Thyroid gland (tissue), 4 donors: ENCODE measurements at places on chromosomes 3 and 15.

GRCh38 chr3:50519471-50520089 lies 16.1 kb upstream of the CACNA2D2 start:
- DNase-seq: peak; percentile 83

DNA sequence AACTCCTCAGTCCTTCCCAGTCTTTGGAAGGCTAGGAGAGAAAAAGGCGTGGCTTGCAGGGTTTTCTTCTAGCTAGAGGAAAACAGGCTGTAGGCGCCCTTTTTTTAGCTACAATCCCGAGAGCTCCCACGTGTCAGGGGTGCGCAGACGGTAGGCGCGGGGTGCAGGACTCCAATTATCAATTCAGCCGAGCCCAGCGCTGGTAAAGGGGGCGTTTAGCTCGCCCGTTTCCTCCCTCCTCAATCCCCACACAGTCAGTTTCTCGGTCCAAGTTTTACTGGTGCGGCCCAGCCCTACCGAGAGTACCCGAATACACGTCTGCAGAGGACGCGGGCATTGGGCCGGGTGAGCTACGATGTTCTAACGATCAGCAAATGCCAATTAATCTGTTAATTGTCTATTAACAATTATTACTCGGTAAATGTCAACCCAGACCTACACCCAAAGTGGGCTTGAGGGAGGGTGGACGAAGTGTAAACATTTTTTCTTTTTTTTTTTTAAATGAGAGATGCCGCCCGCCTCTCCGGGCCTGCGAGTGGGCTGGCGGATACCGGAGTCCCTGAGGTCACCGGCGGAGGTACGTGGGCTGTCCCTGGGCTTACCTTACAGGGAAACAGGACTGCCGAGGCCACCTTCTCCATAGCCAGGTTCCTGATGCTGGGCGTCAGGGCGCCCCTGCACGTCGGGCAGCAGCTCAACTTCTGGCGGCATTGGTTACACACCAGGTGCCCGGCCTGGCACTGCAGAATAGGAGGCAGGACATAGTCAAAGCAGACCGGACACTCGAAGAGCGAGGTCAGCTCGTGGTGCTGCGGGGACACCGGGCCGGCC lies 923 bp downstream of the SIAH2 start:
- DNase-seq: peak; percentile 61

- no peak for DNase-seq
Observed at GRCh38 chr15:90030376-90030775, 29.3 kb downstream of the ZNF710 start.

DNA sequence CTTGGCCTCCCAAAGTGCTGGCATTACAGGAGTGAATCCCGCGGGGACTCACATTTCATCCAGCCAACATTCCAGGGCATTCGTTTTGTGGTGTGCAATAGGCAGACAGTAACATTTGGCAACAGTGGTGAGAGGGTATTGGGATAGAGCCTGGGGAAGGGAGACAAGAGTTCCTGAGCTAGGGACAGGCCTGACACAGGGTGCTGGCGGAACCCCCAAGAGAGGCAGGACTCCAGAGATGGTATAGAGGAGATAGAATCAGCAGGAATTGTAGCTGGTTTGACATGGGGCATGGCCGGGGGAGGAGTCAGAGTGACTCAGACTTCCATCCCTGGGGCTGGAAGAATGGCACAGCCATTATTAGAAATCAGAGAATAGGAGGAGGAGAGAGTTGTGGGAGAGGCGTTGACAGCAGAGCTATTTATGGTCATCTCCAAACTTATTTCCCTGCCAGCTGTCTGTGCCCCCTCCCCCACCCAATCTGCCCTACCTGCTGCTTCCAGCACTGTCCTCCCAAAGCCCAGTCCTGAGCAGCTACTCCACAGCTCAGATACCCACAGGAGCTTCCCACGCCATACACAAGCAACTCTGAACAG lies 4.4 kb upstream of the IDH2 start:
- DNase-seq: no peak

DNA sequence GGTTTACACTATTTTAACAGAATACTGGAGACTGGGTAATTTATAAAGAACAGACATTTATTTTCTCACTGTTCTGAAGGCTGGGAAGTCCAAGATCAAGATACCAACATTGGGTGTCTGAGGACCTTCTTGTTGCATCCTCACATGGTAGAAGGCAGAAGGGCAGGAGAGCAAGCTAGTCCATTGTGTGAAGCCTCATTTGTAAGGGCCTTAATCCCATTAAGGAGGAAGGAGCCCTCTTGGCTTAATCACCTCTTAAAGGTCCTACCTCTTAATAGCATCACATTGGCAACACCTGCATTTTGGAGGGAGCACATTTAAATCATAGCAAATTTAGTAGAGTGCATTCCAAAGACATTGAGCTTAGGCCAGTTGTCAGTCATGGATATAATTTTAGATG lies 26.2 kb downstream of the UBE2Q2 start:
- no peak for DNase-seq

- DNase-seq: peak; percentile 50
Observed at GRCh38 chr15:68818769-68819494, 1.8 kb downstream of the ANP32A start.

- DNase-seq: no peak
Observed at GRCh38 chr15:30930422-30930821, 26.7 kb downstream of the FAN1 start.

- DNase-seq: peak; percentile 65
Observed at GRCh38 chr3:108477511-108478147, 32.8 kb downstream of the MYH15 start.
